Calu3 (cell line): ENCODE measurements at places on chromosomes 7 and 10. TPM values are rescaled to one million over a fixed set of nuclear protein-coding genes. Genes with fewer than 3 reads are reported as not detected.

- DNase-seq, result no peak
Observed at GRCh38 chr10:24091256-24091655, 117.7 kb upstream of the KIAA1217 start.

DNA sequence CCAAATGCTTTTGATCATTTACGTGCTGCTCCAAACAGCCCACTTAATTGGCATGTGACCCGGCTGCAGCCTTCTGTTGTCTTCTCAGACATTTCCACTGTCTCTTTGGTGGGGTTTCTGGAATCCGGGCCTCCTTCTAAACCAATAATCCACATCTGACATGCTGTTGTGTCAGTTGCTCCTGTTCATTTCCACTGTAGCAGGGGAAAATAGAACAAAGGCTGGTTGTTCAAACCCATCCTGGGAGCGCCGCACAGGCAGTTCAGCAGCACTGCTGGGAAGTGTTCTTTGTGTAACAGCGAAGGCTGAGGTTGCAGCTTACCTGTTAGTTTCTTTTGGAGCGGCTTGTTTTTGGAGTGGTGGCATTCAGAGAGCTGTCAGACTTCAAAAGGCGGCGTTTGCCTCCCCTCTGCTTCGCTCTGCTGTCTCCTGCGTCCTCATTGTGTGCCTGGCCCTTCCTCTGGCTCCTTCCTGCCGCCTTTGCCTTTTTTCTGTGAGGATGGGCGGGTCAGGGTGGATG lies 149.4 kb downstream of the SNX10 start:
- DNase-seq, result no peak

- DNase-seq, result no peak
Observed at GRCh38 chr10:20694296-20694695, 202.8 kb downstream of the NEBL start.

The COL17A1 gene
- 0.73 and 1.0 TPM in 2 replicates for total RNA-seq
